Activated CD4-positive, alpha-beta T cell treated with anti-CD3 and anti-CD28 coated beads for 36 hours (primary cell): ENCODE measurements at places on chromosomes 4 and X. TPM values are rescaled to one million over a fixed set of nuclear protein-coding genes. Genes with fewer than 3 reads are reported as not detected.

Gene NAP1L2
- total RNA-seq = 1.9 TPM

- no peak for DNase-seq
These were observed 92.6 kb upstream of the TENM3 start for GRCh38 chr4:182150645-182151044.

Gene TLR6
- total RNA-seq = 1.5 TPM

DNA sequence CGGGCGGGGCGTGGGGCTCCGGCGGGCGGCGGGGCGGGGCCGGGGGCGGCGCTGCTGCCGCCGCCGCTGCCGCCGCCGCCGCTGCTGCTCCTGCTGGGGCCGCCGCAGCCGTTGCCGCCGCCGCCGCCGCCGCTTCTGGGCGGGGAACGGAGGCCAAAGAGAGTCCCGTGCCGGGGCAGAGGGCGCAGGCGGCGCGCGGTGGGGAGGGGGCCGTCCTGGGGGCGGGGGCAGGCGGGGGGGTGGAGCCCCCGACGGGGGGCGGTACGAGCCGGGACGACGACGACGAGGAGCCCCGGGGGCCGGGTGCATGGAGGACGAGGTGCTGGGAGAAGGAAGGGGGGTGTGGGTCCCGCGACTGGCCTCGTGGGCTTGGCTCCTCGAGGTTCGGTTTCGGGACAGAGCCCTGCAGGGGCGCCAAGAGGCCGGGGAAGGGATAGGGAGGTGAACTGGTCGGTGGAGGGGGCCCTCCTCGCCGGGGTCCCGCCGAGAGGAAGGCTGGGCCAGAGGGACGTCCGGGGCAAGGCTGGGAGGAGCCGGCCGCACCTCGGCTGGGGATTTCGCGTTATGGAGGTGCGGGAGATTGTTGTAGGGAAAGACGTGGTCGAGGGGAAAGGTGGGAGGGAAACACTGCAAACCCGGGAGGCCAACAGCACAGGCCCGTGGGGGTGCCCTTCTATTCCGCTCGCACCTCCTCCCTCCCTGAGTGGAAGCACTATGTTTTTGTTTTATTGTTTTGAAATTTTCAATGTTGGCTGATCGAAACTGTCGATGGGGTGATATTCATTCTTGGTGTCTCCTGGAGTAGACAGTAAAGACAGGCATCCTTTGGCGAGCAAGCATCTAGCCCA is 1.9 kb downstream of the BCORL1 start:
- DNase-seq = peak; percentile 49

GRCh38 chr4:118772767-118773428 is 63.0 kb downstream of the SEC24D start:
- DNase-seq = no peak

DNA sequence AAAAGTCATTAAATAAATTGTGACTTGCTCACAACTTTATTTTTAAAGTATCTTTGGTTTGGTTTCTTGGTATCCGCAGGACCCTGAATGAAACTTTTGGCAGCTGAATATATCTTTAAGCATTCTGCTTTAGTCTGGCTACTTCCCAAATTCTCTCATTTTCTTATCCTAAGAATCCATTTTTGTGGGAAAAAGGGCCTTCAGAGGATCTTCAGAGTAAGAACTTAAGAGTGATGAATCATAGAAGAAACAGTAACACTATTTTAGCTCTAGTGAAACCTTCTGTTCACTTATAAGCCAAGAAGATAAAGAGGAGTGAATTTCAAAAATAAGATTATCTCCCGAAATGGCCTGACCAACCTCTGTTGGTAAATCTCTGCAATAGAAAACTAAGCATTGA is 540.6 kb upstream of the MAGEB18 start:
- DNase-seq = no peak

Gene SLC7A11
- 4.9 TPM for total RNA-seq

Gene HMX1
- not detected for total RNA-seq

DNA sequence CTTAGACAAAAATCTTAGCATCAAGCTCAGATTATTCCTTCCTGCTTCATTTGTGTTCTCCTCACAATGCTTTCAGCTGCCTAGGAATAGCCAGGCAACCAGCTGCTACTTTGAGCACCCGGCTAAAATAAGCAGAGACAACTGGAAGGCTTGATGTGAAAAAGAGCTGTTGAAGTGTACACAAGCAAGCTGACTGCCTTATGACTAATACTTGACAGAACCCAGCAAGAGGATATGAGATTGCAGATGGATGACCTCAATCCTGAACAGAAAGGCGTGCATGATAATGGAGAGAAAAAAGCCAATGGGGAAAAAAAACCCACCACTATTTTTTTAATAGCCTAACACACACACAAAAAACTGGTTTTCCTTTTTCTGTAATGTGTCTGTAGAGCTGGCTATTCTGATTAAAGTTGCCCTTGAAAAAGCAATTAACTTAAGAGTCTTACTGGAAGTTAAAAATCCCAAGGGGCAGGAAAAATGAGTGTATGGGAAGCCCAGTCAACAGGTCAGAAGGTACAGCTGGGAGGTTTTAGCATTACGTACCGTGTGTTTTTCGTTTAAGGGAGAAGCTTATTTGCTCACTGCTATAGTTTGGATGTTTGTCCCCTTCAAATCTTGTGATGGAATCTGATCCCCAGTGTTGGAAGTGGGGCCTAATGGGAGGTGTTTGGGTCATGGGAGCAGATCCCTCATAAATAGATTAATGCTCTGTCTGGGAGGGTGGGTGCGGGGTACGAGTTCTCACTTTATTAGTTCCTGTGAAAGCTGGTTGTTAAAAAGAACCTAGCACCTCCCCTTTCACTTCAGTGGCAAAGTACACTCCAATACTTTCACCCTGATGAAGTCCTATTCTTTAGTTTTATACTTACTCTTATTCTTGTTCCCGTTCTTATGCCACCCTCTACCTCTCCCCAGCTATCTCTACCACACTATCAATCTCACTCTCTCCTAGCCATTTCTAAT is 37.1 kb upstream of the HERC6 start:
- DNase-seq = no peak

DNA sequence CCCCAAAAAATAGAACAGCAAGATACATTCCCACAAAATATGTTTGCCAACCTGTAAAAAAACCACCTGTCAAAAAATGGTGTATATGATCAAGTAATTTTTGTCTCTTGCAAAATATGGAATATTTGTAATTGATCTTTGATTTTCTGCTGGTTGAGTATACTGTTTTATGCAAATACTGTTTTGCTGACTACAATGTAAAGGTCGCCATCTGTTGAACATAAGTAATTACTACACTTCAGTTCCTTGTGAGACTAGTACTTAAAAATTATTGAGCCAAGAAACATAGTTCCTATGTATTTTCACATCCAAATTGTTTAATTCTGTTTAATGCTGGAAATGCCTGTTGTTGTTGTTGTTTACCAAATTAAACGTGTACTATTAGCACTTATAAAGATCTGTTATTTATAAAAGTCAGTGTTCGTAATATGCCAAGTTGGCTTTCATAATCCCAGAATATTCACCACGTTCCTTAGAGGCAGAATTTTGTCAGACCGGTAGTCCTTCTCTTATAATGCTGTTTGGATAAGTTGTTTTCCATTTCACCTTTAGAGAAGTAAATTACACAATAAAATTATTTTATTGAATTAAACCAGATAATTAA is 144.2 kb downstream of the PDLIM5 start:
- no peak for DNase-seq

DNA sequence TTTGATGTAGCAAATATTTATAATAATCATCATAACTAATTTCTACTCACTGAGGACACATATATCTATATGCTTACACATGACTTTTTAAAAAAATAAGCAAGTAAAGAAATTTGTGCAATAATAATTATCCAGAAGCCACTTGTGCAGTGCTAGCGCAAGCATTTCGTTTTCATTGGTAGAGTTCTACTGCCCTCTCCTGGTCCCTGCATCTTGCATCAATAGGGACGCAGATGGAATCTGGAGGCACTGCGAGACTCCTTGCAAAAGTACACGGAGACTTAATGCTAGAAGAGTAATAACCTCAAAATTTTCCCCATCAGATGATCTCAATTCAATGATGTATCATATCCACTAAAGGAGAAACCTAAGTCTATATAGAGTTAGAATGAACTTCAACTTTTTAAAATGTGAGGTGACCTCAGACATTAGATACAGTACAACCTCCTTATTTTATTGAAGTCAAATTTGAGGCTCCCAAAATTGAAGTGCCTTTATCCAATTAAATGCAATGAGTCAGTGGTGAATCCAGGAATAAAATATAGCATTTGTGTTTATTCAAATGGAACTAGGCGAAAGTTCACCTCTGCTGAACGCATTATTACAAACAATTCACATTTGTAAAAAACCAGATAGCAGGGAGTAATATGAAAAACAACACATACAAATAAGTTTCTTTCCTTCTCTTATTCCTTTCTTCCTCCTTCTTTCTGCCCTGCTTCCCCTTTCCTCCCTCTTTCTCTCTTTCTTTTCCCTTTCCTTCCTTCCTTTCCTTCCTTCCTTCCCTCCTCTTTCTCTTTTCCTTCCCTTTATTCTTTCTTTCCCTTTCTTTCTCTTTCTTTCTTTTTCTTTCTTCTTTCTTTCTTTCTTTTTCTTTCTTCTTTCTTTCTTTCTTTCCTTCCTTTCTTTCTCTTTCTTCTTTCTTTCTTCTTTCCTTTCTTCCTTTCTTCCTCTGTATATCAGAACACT is 450.0 kb downstream of the ANKRD50 start:
- DNase-seq = peak; percentile 60

DNA sequence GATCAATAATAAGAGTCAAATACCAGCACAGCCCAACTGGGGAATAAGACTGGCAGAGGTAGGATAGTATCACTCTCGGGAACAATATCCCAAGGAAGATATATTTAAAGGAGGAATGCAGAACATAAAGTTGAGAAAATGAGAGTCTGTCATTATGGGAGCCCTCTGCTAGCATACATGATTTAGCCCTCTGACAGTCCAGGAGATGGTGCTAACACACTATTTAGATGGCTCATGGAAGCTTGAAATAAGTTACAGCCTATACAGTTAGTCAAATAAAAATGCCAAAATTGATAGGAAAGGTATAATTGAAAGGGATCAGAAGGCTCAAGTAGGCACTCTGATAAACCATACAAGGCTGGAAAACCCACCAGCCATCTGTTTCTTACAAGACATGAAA is 201.0 kb upstream of the NEIL3 start:
- DNase-seq = no peak

- no peak for DNase-seq
These were observed 136.1 kb downstream of the ARX start for GRCh38 chrX:24879679-24880078.

Gene TMEM156
- total RNA-seq = 15.4 TPM

DNA sequence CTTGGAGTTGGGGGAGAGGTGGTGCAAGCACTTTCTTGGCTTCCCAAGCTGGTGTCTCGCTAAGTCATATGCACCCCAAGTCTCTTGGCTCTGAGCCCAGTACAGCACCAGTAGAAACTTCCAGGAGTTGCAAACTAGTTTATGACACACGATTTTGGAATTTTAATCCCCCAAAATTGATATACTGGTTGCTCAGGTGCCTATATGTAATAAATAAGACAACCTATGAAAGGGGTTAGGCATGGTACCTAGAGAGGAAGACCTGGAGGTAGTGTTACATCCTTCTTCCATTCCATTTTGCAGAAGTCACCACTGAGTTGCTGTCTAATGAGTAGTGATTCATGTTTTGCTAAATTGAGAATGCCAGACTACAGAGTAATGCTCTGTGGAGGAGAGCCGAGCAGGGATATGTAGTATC is 4.3 kb upstream of the SLC4A4 start:
- DNase-seq = no peak

DNA sequence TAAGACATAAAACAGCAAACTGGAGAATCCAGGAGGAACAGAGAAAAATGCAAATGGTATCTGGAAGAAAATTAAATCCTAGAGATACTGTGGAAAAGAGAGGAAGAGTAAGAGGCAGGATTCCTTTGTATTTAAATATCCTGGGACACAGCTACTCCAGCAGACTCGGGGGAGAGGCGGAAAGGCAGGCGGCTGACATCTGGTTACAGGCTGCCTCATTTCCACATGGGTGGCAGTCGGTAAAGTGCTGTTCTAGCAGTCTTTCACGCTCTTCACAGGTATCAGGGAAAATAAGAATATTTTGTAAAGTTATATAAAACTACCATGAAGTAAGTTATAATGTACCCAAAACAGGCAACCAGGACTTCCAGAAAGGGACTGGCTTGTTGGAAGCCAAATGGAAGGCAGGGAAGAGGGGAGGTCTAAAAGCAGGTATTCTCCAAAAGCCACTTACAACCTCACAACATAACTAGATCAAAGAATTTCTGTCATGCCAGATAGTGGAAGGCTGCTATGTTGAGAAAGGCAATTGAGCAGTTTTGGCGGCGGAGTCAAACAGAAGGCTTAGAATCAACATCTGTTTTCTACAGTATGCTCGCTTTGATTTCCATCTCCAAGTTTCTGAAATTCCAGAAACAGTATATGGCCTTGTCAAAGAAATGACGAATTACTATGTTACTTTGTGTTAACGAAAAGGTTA is 1.3 kb upstream of the TIGD2 start:
- DNase-seq = no peak

Gene FDCSP
- not detected for total RNA-seq

Gene PAK3
- 0.37 TPM for total RNA-seq

DNA sequence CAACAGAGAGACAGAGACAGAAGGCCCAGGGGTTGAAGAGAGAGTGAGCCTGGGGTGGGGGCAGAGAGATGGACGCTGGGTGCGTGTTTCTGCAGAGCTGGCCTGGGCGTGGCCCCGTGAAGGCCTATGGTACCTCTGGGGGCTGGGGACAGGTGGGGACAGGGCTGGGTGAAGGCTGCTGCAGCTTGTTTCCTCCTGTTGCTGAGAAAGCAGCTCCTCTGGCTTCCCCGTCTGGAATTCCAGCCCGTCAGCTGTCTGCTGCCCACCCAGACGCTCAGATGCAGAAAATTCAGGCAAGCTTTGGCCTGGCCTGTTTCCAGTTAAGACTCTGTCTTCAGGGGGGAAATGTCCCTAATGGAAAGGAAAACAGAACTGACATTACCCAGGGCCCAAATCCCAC is 76.8 kb upstream of the PSAPL1 start:
- DNase-seq = no peak

Gene SYNPO2
- total RNA-seq = 0.16 TPM

DNA sequence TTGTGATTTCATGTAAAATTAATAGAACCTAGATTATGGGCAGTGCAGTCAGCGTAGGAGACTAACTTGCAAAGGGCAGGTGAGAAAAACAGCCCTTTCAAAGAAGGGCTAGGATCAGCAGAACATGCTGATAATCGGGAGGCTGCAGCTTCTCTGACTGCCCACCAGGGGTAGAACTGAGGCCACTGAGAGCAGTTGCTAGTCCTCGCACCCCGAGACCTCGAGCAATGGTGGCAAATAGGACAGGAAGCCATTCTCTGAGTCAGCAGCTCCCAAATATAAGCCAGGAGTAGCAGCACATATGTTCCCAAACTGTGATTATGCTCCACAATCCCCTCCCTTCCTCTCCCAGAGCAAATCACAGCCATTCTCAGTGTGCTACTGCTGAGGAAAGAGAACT is 186.5 kb downstream of the MSL3 start:
- peak; percentile 20 for DNase-seq

- DNase-seq = no peak
These were observed 79.5 kb downstream of the SPRY1 start for GRCh38 chr4:123476089-123476488.

GRCh38 chr4:20432088-20432487 is 180.4 kb downstream of the SLIT2 start:
- DNase-seq = no peak

GRCh38 chr4:80233390-80233789 is 33.1 kb upstream of the FGF5 start:
- DNase-seq = no peak

- no peak for DNase-seq
These were observed 16.2 kb upstream of the GPKOW start for GRCh38 chrX:49139713-49140112.

- no peak for DNase-seq
These were observed 39.0 kb downstream of the F11 start for GRCh38 chr4:186304866-186305505.

Gene SNX12
- total RNA-seq = 43.2 TPM

Gene CXCL11
- total RNA-seq = 0.14 TPM
